ENCODE measurements at places on chromosomes 11 and 22.

DNA sequence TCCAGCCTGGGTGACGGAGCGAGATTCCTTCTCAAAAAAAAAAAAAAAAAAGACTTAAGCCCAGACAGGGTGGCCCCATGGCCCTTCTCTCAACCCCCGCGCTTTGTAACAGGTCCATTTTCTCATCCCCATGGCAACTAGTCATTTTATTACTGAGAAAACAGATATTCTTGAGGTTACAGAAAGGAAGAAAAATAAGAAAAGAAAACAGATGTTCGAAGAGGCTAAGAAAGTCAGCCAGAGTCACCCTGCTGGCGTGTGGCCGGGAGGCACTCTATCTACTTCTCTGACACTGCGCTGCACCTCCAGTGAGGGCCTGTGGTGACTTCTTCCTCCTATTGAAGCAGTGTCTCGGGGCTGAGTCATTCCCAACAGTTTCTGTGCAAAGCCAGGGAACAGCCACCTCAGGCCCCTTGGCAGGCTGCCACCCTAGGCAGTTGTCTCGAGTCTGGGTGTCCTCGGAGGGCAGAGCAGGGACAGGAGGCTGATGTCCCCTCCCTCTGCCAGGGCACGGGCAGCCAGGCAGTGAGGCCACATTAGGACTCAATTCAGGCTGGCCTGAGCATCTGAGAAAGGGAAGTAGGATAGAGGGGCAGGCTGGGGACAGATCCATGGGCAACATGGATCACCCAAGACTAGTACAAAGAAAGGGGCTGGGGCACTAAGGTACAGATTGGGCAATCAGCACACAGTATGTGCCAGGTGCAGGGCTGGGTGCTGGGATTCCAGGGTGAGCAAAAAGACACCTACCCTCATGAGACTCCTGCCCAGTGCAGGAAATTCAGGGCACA is 16.4 kb upstream of the SYVN1 start:
- no peak for DNase-seq

- DNase-seq, result no peak
Observed at GRCh38 chr11:76436020-76436419, 8.8 kb upstream of the EMSY start.

DNA sequence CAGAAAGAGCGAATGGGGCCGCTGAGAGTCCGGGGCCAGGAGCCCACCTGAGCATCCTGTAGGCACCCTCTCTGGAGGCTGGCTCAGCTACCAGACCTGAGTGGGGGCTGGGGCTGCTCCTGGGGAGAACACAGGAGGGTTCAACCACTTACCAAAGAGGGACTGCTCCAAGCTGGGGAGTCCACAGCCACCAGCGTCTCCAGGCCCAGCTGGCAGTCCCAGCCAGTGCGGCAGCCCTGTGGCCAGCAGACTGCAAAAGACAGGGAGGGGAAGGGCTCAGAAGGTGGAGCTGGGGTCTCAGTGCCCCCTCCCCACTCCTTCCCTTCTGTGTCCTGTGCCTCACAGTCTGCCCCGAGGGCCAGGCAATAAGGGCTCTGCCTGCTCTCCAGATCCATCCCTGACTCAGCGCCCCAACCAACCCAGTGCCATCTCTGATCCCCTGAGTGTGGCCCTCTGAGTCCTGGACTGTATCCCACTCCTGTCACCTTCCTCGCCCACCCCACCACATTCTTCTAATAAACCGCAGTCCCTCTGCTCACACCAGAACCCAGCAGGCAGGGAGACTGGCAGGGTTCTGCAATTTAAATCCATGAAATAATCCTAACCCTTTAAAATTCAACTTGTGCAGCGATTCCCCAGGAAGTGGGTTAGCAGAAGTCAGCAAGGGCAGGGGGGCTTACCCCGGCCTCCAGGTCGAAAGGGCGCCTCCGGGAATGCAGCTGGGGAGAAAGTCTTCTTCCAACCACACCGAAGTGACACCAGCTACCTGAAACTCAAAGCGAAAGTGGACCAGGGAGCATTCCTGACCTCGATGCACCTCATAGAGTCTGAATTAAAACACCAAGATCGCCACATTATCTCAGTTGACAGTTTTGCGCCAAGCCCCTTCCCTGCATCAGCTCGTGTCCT is 13.3 kb downstream of the CHST1 start:
- no peak for DNase-seq

DNA sequence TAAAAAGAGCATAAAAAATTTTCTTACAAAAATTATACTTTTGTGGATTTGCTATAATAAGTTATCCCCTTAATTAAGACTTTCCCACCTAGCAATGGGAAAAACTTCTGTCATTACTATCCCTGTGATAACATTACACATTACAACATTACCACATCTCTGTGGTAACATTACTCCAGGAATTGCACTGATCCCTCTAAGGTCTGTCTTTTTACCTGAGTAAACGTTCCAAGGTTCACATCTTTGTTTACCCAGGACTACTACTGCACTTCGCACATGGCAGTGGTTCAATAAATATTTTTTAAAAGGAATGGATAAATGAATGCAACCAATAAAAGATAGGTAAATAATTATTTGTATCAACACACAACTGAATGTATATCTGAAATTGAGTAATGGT is 92.4 kb upstream of the NOX4 start:
- DNase-seq, result no peak

- no peak for DNase-seq
Observed at GRCh38 chr11:65899356-65900124, 648 bp downstream of the FOSL1 start.

DNA sequence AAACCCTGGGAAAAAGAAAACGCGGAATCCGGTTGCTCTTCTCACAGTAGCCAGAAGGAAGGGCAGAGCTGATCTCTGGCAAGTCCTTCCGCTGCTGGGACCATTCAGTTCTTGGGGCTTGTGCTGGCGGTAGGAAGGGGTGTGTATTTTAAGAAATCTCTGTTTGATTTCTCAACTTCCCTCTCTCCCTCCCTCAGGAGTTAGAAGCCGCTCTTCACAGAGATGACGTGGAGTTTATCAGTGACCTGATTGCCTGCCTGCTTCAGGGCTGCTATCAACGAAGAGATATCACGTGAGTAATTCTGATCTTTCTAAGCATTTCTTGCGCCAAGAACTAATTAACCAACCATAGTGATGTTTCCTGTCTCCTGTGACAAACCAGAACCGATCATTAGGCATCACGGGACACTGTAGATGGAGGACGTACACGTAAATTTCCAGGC is 85.9 kb upstream of the SLC25A18 start:
- DNase-seq, result no peak

GRCh38 chr11:134541355-134541754 is 129.3 kb upstream of the B3GAT1 start:
- DNase-seq, result no peak

- no peak for DNase-seq
Observed at GRCh38 chr11:1919391-1920127, at the start of gene TNNT3. TNNT3 (plus strand) TSS chr11:1919703; CDS start chr11:1922875, 3,172 bp downstream.

GRCh38 chr11:79896258-79896657 is 455.4 kb upstream of the TENM4 start:
- DNase-seq, result no peak

DNA sequence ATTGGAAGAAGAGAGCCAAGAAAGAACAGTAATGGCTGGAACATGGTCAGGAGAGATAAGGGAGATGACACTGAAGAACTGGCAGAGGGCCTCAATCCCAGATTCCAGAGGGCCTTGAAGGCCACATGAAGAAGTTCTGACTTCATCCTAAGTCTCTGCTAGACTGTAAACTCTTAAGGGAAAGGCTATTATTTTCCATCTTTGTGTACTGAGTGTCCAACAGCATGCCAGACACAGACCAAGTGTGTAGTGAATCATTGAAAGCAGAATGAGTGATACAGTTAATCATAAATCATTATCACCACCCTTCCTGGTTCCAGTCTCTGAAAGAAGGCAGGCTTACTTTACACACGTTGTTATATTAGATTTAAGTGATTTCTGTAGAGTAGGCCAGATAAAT is 185.3 kb upstream of the C11orf87 start:
- no peak for DNase-seq

GRCh38 chr11:69186316-69187260 is 30.9 kb downstream of the SMIM38 start:
- no peak for DNase-seq

GRCh38 chr11:10072142-10072541 is 221.9 kb downstream of the SBF2 start:
- DNase-seq, result no peak

- DNase-seq, result no peak
Observed at GRCh38 chr22:23089633-23090456, 19.5 kb downstream of the GNAZ start.

- DNase-seq, result no peak
Observed at GRCh38 chr11:103872748-103873147, 163.7 kb upstream of the DDI1 start.

DNA sequence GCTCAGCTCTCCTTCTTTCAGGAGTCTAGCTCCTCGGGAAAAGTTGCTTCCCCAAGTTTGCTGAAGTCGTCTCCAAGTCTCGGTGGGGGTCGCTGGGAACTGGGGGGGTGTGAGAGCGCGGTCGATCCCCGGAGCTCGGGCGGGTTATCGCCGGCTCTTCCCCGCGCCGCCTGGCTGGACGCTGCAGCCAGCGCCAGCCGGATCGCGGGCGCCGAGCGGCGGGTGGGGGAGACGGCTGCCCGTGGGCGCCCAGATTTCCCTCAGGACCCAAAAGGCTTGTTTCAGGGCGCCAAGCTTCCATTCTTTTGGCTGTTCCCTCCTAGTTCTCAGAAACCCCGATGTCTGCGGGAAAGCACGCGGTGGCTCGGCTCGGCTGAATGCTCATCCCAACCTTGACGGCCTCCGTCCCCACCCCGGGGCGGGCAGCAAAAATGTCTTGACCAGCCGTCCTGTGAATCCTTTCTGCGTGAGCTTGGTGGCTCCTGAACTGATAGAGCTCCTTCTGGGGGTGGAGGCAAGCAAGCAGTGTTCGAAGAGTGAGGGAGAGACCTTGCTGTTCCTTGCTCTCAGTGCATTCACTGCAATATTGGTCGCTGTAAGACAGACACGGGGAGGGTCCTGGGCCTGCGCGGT is 1.7 kb downstream of the ZBTB16 start:
- no peak for DNase-seq

DNA sequence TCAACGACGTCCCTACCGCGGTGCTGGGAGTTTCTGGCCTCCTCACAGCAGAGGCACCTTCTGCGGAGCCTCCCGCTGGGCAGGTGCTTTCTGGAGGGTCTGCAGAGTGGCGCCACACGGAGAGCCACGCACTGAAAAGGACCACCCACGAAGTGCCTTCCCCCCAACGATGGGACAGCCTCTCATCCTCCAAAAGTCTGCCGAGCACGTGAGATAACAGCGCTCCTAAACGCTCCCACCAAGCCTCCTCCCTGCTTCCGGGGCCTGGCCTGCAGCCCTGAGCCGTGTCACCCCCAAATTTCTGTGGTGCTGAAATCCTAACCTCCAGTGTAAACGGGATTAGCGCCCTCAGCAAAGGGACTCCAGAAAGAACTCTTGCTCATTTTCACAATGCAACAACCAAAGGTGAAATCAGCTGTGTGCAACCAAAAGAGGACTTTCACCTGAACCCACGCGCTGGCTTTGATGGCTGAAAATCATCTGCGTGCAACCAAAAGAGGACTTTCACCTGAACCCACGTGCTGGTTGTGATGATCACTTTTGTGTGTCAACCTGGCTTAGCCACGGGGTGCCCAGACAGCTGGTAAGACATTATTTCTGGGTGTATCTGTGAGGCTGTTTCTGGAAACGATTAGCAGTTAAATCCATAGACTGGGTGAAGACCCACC is 924.6 kb downstream of the BRD1 start:
- DNase-seq, result no peak

- DNase-seq, result no peak
Observed at GRCh38 chr11:78213526-78214330, 25.0 kb downstream of the USP35 start.

- no peak for DNase-seq
Observed at GRCh38 chr22:45290410-45290936, 5.7 kb downstream of the UPK3A start.

- DNase-seq, result no peak
Observed at GRCh38 chr11:1513326-1514296, 27.0 kb upstream of the MOB2 start.

GRCh38 chr11:133827556-133827955 is 17.8 kb downstream of the SPATA19 start:
- DNase-seq, result no peak

DNA sequence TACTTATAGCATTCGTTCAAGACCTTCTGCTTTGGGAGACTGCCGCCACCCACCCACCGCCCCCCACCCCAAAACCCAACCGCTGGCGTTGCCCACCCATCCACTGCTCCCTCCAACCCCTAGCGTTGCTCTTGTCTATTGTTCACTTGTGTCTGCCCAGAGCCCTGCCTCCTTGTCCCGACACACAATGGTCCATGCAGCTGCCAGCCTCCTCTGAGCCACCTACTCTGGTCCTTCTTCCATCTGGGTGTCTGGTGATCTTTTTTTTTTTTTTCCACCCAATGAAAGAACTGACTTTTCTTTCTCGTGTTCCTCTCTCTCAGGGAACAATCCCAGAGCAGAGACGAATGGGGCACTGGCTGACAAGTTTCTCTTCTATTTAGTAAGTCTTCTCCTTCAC is 256.0 kb upstream of the SESN3 start:
- no peak for DNase-seq

- no peak for DNase-seq
Observed at GRCh38 chr11:1834062-1834610, 654 bp upstream of the SYT8 start.

GRCh38 chr11:2259466-2259830 is 10.9 kb downstream of the ASCL2 start:
- DNase-seq, result no peak

DNA sequence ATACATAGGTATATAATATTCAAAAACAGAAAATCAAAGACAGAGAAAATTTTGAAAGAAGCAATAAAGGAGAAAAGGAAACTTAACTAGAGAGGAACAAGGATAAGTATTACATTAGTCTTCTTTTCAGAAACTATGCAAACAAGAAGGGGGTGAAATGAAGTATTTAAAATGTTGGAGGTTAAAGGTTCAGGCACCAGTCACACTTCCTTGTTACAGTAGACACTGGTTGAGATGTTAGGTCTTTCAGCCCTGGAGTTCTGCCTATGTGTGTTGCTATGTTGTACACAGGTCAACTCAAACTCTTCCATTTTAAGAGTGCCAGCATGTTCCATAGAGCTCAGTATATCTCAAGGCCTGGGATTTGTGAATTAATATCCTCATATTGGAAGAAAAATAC is 6.0 kb upstream of the MS4A4A start:
- DNase-seq, result no peak
